ENCODE measurements at places on chromosomes 5 and 9.

- DNase-seq = no peak
Measured at GRCh38 chr9:26786564-26786963, 106.0 kb downstream of the CAAP1 start.

DNA sequence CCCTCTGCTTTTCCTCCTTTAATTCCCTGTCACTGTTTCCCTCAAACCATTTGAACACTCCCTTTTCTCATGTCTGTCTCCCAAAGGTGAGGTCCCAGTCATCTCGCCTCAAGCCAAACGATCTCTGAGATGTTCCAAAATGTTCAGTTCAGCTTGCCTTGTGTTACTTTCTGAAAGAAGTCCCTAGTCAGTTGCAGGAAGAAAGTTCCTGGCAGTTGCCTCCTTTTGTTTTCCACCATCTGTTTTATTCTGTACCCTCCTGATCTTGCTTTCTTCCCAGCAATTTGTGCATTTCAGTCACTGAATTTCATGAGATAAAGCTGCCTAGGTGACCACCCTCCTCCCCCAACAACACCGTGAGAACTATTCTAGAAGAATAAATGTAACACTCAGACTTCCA is 277.5 kb downstream of the EPB41L4A start:
- DNase-seq = no peak

- no peak for DNase-seq
Measured at GRCh38 chr5:66348387-66349125, 204.5 kb downstream of the SREK1 start.

GRCh38 chr9:136544548-136544963 is 1.3 kb downstream of the NOTCH1 start:
- DNase-seq = peak; percentile 76

- no peak for DNase-seq
Measured at GRCh38 chr5:90421136-90421535, 11.6 kb upstream of the CETN3 start.

GRCh38 chr9:36834736-36835135 is 199.3 kb downstream of the PAX5 start:
- DNase-seq = peak; percentile 9

GRCh38 chr5:143201589-143201988 is 201.9 kb downstream of the NR3C1 start:
- DNase-seq = no peak

DNA sequence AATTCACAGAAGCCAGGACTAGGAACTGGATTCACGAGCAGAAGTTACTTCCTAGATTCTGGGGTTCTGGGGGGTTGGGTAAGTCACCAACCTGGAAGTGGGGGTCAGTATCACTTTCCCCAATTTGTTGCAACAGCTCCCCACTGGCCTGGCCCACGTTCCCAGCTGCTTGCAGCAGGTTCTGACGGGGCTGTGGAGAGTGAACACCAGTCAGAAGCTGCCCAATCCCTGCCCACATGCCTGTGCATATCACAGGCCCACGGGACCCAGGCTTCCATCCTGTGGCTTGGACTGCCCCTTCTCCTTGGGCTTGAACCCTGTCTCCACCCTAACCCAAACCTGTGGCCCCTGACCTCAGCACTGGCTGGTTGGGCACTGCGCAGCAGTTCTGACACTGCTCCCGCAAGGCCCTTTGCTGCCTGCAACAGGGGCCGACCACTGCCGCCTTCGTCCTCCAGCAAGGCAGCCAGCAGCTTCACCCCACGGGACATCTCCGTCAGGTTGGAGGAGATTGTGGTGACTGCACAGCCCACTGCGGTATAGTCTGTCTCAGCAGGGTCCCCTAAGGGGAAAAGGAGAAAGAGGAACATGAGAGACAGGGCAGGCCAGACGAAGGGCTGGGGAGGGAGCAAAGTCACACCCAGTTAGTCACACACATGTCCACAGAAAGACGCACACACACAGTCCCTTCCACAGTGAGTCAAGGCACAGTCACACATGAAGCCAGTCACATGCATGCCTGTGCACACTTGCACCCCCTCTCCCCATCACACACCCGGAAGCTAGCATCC is 13.1 kb downstream of the TLN1 start:
- no peak for DNase-seq

DNA sequence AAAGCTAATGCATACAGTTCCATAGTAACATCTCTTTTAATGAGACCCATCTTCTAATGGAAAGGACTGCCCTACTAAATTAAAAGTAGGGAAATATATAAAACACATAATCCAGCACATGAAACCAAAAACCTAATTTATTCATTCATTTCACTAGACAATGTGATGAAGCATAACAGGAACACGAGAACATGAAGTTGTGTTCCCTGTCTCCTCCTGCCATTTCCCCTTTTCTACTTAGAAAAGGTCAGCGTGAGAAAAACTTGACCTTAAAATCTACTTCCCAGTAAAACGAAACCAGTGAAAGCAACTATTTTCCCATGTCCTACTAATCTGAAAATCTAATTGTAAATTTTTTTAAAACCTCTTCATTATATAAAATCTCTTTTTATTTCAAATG is 847.5 kb downstream of the TLE1 start:
- DNase-seq = no peak

- DNase-seq = no peak
Measured at GRCh38 chr9:5976674-5977397, 38.6 kb downstream of the RANBP6 start.

GRCh38 chr5:13930541-13931171 is 13.8 kb downstream of the DNAH5 start:
- no peak for DNase-seq

- DNase-seq = no peak
Measured at GRCh38 chr5:35799753-35800152, 56.9 kb upstream of the IL7R start.

- DNase-seq = no peak
Measured at GRCh38 chr5:107876261-107876660, 205.5 kb upstream of the EFNA5 start.

DNA sequence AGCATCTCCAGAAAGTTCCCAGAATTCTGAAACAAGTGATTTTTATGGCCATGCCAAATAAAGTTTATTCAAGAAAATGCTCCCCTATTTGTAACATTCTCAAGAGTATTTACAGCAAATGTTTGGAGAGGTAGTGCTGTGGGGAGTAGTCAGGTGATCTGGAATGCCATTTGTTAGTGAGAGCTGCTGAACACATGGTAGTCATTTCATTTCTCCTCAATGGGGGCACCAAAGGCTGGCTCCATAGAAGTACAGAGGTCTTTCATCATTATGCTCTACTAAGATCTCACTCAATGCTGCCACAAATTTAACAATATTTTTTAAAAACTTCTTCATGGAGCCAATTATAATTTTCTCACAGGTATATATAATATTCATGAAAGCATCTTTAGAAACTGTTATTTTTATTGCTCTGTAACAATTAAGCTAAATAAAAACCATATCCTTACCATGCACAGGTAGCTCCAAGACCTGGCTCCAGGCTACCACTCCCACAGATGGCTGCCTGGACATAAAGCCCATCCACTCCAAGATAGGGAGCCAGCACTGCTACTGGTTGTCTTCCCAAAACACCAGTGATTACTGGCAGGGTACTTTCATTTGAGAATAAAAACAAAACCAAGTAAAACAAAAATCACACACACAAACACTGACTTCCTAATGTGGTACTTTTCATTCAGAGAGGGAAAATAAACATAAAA is 200.8 kb downstream of the PLK2 start:
- DNase-seq = no peak

GRCh38 chr9:24293386-24293785 is 252.3 kb downstream of the IZUMO3 start:
- no peak for DNase-seq

- DNase-seq = no peak
Measured at GRCh38 chr5:33129309-33129708, 311.5 kb upstream of the TARS1 start.

GRCh38 chr5:30413540-30413939 is 779.9 kb upstream of the CDH6 start:
- no peak for DNase-seq

GRCh38 chr5:132999246-132999645 is 27.1 kb downstream of the ZCCHC10 start:
- no peak for DNase-seq

GRCh38 chr9:97740848-97741821 is 44.0 kb upstream of the XPA start:
- peak; percentile 90 for DNase-seq

DNA sequence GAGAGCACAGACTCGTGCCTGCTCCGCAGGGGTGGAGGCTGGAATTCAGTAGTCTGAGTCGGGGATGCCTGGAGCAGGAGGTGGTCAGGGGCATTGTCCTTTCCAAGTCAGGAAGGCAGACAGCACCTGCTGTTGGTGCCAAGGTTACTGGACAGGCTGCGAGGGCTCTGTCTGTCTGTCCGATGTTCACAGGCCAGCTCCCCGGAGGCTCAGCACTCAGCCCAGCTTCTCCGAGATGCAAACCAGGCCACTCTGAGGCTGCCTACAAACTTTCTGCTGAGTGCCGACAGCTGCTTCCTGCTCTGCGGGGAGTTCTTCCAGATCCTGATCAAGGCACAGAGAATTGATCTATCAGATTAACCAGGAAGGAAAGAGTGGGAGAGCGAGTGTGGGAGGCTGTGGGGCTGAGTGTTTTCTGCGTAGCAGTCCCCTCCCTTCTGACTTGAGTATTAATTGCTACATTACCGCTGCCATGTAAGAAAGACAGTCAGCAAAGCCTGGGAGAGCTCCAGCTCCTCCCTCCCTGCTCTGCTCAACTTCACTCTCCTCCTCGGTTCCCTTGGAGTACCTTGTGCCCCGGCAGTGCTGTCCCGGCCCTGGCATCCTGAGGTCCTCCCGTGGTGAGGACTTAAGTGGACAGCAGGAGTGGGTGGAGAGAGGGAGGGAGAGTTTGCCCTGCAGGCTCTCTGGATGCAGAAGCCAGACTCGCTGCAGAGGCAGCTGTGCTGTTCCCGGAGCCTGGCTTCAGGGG is 36.0 kb downstream of the KCNMB1 start:
- DNase-seq = no peak

- DNase-seq = no peak
Measured at GRCh38 chr9:3455717-3456116, 70.1 kb downstream of the RFX3 start.

DNA sequence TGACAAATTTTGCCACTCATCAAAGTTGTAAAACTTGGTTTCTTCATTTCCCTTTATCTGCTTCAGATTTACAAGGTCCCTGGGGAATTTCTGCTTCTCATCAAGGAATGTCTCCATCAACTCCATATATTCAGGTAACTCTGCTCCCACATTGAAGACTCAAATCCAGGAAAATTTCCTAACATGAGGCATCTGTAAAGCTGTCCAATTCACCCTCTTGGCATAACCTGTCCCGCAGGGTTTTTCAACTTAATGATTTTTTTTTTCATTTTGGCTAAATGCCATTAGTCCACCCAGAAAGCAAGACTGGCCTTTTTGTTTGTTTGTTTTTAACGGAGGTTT is 50.2 kb upstream of the SLC30A5 start:
- no peak for DNase-seq

- no peak for DNase-seq
Measured at GRCh38 chr5:113161806-113162205, 185.2 kb downstream of the DCP2 start.

All from aorta (tissue), 5 donors.